ENCODE measurements at places on chromosomes 4 and X. TPM values are rescaled to one million over a fixed set of nuclear protein-coding genes. Genes with fewer than 3 reads are reported as not detected.

Gene IGFBP7
- total RNA-seq = 0.27 TPM

Gene CT83
- not detected for total RNA-seq

Gene GLRA2
- total RNA-seq = not detected

Gene PCDH11X
- total RNA-seq = not detected

Gene MAGEA2
- total RNA-seq = not detected

Gene NRK
- total RNA-seq = not detected

Gene EPHA5
- total RNA-seq = not detected

Gene GIMD1
- not detected for total RNA-seq
